ENCODE measurements at places on chromosomes 4 and X. TPM values are rescaled to one million over a fixed set of nuclear protein-coding genes. Genes with fewer than 3 reads are reported as not detected.

The PCDH10 gene
- total RNA-seq = 4.0 TPM

The ELOVL6 gene
- total RNA-seq = 89.5 TPM

The GPRASP2 gene
- total RNA-seq = 22.4 TPM

The ADAMTS3 gene
- total RNA-seq = 3.7 TPM

The OSTC gene
- 142 TPM for total RNA-seq

The ENOPH1 gene
- 131 TPM for total RNA-seq

The AMTN gene
- not detected for total RNA-seq

The DIPK2B gene
- total RNA-seq = not detected

All from GM23338 (cell line).